ENCODE measurements at places on chromosomes 2 and 18.

GRCh38 chr18:21298351-21298750 is 56.3 kb downstream of the GREB1L start:
- no peak for DNase-seq

GRCh38 chr18:12820506-12820905 is 63.5 kb downstream of the PTPN2 start:
- DNase-seq, result no peak

- DNase-seq, result no peak
These were observed 271.9 kb upstream of the CXCR4 start for GRCh38 chr2:136389809-136390208.

DNA sequence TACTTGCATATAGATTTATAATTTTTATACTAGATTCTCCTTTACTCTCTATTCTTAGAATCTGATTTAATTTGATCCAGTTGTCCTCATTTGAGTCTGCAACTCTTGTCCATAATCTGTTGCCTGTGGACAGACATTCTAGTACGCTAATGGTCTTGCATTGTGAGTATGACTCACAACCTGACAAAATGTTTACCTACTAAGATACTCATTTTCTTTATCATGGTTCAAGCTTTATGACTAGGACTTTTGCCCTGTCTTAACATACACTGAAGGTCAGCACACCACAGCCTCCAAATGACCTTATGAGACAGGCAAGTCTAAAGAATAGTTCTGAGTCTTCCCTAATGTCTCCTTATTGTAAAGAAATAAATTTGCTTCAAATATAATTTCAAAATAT is 142.3 kb upstream of the CDH7 start:
- no peak for DNase-seq

DNA sequence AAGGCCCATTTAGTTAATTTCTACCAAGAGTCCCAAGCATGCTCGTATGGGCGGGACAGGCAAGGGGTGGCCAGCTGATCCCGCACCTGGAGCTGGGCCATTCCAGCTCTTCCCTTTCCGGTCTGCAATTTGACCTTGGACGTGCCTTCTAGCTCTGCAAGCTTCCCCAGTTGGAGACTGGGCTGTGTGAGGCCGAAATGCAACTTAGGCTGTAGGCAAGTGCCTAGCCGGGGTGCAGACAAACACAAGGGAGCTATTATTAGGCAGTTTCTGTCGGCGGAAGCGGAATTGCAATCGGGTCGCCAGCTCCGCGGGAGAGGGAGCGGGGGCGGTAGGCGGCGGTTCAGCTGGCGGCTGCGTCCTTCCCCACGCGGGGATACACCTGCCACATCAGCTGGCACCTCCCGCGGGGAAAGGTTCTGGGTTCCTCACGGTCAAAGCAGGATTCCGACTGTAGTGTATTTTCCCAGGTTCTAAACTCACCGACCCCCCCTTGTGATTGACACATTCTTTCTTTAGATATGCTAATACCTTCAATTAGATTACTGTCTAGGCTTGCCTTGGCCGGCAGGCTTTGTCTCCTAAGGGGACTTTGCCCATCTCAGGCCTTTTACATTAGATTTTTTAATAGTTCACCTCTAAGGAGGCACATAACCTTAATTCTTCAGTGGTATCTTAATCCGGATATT is 17.1 kb upstream of the ZNF532 start:
- DNase-seq, result no peak

GRCh38 chr2:190653231-190653630 is 4.3 kb downstream of the NAB1 start:
- DNase-seq, result no peak
